ENCODE measurements at places on chromosomes 7 and 10.

GRCh38 chr10:5544216-5544805, 19.6 kb downstream of the CALML3 start:
- DNase-seq, result no peak

GRCh38 chr7:75963381-75963995, 30.9 kb downstream of the TMEM120A start:
- DNase-seq, result no peak

DNA sequence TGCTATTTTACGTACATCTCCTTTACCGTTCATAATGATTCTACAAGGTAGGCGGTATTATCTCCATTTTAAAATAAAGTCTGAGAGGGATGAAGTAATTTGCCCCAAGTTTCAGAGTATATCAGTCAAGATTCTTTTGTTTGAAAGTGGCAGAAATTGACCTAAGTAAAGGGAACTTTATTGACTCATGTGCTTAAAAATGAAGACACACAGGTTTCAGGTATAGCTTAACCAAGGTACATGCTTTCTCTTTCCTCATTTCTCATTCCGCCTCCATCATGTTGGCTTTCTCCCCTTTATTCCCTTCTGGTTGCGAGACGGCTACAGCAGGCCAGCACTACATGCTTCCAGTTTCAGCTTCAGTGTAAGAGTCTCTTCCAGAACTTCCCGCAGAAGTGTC, 77.5 kb downstream of the NOC3L start:
- DNase-seq, result no peak

DNA sequence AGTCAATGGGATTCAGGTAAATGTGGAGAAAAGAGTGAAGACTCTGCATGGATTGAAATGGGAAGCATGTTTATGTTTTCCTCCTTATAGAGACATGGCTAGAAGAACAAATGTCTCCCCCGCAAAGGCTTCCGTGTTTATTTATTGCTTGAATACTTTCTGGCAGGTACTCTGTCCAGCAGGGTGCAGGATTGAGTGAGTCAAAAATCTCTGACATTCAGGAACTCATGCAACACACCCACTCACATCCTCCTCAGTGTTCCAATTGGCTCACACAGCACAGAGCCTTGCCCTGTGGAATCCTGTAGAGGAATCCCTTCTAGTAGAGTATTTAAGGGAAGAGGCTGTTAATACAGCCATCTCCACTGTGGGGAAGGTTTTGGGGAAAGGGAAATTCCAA, 290.3 kb upstream of the VWC2 start:
- no peak for DNase-seq

- no peak for DNase-seq
Measured at GRCh38 chr7:149724661-149725425, 48.5 kb downstream of the ZNF467 start.

- DNase-seq, result no peak
Measured at GRCh38 chr7:2523941-2524807, 4.6 kb downstream of the LFNG start.

DNA sequence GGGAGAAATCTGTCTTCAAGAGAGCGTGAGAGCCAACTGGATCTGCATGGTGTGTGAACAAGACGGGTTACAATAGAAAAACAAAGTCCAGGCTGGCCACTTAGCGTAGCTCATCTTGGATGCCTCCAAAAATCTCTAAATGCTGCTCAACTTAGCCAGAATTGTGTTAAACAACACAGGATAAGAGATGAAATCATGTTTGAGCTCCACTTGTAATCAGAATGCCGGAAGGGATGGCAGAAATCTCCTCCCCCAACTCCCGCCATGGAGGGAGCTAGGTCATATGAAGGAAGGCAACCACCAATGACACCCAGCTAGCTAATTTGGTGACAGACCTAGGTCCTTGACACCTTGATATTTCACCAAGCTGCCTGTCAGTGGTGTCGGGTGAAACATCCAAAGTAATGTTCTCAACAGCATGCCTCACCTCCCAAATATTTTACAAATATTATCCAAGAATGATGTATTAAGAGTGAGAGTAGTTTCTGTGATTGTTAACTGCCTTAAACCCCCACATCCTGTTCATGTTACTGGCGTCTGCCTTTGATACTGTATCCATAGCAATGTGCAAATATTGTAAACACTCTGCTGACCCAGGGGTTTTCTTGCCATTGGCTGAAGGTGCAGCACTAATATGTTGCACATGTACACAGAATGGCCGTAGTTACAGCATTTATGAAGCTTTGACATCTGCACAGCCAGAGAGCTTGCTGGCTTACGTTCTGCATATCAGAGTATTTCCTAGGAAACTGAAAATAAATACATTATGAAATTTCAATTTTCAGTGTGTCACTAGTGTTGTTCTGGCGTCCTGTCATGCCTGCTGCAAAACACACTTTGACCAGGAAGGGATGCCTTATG, 25.8 kb downstream of the TMEM254 start:
- DNase-seq, result no peak

- no peak for DNase-seq
Measured at GRCh38 chr7:40879941-40880543, 745.2 kb downstream of the SUGCT start.

GRCh38 chr10:44961931-44962750, 2.5 kb downstream of the RASSF4 start:
- no peak for DNase-seq

GRCh38 chr7:78395298-78396036, 596.9 kb downstream of the PHTF2 start:
- no peak for DNase-seq

DNA sequence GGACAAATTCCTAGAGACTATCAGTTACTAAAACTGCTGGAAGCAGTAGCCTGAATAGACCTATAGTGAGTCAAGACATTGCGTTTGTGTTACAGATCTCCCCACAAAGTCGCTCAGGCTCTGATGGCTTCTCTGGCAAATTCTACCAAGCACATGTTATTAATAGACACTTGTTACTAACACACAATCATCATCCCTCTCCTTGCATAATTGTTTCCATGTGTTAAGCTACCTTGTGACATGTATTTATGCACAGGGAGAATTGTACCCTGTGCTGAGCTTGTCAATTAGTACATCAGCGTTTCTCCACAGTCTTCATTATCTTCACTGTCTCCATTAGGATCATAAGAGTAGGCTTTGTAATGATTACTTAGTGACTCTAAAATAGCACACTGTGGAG, 31.2 kb downstream of the DYNC2I1 start:
- no peak for DNase-seq
